Panc1 (cell line): ENCODE measurements at places on chromosomes 1 and 21. TPM values are rescaled to one million over a fixed set of nuclear protein-coding genes. Genes with fewer than 3 reads are reported as not detected.

Gene WDR64
- total RNA-seq: not detected

GRCh38 chr21:45861156-45861870 is 120.3 kb upstream of the COL6A1 start:
- H3K4me3 ChIP-seq: no peak overlapping the region
- H3K36me3 ChIP-seq: no peaks in the 10 kb centered on the region
- no peaks in the 10 kb centered on the region for H3K4me1 ChIP-seq
- H3K27ac ChIP-seq: no peak overlapping the region
- DNase-seq: no peak

- DNase-seq: no peak
- no peak overlapping the region for H3K4me3 ChIP-seq
- no peaks in the 10 kb centered on the region for H3K36me3 ChIP-seq
Measured at GRCh38 chr1:171405391-171405714, 80.0 kb upstream of the PRRC2C start.

DNA sequence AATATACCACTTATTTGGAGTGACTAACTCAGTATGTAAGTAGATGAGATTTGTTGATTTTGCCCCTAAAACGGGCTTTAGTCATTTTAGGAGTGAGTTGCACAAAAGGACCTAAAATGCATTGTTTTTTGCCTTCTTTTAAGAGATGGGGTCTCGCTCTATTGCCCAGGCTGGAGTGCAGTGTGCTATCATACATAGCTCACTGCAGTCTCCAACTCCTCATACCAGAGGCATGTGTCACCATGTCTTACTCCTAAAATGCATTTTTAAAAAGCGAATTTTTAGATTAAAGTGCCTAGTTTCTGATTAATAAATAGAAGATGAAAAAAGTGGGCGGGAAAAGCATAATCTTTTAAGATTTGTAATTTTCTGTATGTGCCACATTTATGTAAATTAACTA is 11.5 kb upstream of the NEXN start:
- no peaks in the 10 kb centered on the region for H3K36me3 ChIP-seq
- no peak for DNase-seq
- no peak overlapping the region for H3K27ac ChIP-seq
- H3K4me3 ChIP-seq: no peak overlapping the region

DNA sequence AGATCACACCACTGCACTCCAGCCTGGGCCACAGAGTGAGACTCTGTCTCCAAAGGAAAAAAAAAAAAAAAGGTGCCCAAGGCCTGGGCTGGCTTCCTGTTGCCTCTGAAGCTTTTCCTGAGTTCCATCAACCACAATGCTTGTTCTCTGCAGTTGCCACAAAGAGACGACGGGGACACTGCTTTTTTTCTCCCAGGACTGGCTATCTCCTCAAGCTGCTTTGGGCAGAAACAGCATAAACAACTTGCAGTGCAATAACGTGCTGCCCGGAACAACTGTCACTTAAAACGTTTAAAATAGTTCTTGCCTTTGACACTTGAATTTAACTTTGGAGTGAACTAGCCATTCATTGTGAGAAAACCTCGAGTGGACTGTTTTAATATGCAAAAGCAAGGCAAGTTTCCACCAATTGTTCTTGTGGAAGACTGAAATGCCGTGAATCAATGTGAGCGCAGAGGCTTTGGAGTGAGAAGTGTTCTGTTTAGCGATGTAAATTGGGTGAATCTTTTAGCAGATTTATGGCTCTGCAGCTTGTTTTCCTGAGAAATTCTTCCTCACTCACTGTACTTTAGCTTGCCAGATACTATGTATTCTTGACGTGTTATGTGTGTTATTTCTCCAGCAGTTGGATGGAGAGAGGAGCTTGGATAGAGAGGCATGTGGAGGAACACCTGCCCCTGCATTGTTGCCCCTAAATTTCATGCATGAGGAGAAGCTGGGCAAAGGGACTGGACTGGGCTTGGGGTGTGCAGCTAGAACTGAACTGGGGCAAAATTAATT is 188.1 kb upstream of the KIAA0040 start:
- no peak overlapping the region for H3K27ac ChIP-seq
- no peak for DNase-seq
- H3K4me3 ChIP-seq: no peak overlapping the region
- no peaks in the 10 kb centered on the region for H3K27me3 ChIP-seq
- H3K4me1 ChIP-seq: no peaks in the 10 kb centered on the region
- H3K36me3 ChIP-seq: no peaks in the 10 kb centered on the region

- H3K4me1 ChIP-seq: peaks cover 7% of the 10 kb centered on the region
- H3K27me3 ChIP-seq: no peaks in the 10 kb centered on the region
- H3K4me3 ChIP-seq: no peak overlapping the region
- no peak overlapping the region for H3K27ac ChIP-seq
Measured at GRCh38 chr1:24386931-24387330, 26.7 kb downstream of the STPG1 start.

- no peak overlapping the region for H3K27ac ChIP-seq
- H3K36me3 ChIP-seq: no peaks in the 10 kb centered on the region
Measured at GRCh38 chr21:42301371-42302075, 13.7 kb downstream of the TFF3 start.

Gene CFAP57
- total RNA-seq: 0.69 TPM

Gene OLFM3
- total RNA-seq: not detected

GRCh38 chr21:33668180-33668579 is 25.9 kb downstream of the ITSN1 start:
- no peaks in the 10 kb centered on the region for H3K27me3 ChIP-seq
- H3K36me3 ChIP-seq: no peaks in the 10 kb centered on the region; the same call in 1 of the 2 replicates
- H3K27ac ChIP-seq: no peak overlapping the region
- no peak for DNase-seq
- peaks cover 9% of the 10 kb centered on the region for H3K4me1 ChIP-seq

- DNase-seq: no peak
- no peaks in the 10 kb centered on the region for H3K36me3 ChIP-seq
- H3K27me3 ChIP-seq: no peaks in the 10 kb centered on the region
- no peak overlapping the region for H3K27ac ChIP-seq
Measured at GRCh38 chr1:19287436-19288185, 959 bp downstream of the AKR7A3 start.

DNA sequence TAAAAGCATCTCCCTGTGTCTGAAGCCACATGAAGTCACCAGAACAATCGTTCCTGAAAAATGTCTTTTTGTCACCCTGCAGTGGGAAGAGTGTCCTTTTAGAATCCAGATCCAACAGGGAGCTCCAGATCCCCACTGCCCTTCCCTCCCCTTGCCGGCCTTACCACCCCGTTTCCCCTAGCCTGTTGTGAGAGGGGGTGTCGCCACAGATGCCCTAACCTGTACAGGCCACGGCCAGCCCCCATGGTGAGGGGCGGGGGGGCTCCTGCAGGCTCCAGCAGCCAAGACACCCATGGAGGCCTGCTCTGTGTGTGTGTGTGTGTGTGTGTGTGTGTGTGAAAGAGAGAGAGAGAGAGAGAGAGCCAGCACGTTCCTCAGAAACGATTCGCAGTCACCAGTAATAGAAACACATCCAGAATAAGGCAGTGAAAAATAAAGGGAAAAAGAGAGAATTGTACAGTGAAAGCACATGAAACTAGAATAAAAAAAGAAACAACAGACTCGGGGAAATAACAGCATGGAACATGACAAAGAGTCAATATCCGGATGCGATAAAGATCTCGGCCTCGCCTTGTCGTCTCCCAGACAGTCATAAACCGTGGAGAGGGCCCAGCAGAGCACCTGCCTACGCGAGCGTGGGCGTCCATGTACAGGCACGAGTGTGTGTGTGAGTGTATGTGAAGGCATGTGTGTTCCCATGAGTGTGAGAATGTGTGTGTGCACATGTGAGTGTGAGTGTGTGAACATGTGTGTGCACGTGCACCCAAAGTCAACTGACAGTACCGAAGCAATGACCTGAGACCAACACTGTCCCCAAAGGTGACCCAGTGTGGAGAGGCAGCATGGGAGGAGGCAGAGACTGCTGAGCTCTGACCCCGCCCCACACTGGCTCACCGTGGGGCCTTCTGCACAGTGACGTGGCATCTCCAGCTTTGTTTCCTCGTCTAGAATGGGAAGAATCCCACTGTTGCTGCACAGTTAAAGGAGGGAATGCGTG is 303.8 kb downstream of the NPHP4 start:
- no peak for DNase-seq
- no peaks in the 10 kb centered on the region for H3K36me3 ChIP-seq
- H3K4me3 ChIP-seq: no peak overlapping the region
- no peak overlapping the region for H3K27ac ChIP-seq
- peaks cover 5% of the 10 kb centered on the region for H3K27me3 ChIP-seq

GRCh38 chr1:159944623-159945455 is 574 bp downstream of the IGSF9 start:
- H3K27me3 ChIP-seq: peaks cover 16% of the 10 kb centered on the region
- H3K4me3 ChIP-seq: no peak overlapping the region
- H3K36me3 ChIP-seq: peaks cover 2% of the 10 kb centered on the region; the same call in 1 of the 2 replicates
- H3K4me1 ChIP-seq: peaks cover 3% of the 10 kb centered on the region
- no peak for DNase-seq

GRCh38 chr1:116944613-116945012 is 34.9 kb downstream of the PTGFRN start:
- H3K36me3 ChIP-seq: no peaks in the 10 kb centered on the region
- no peak overlapping the region for H3K27ac ChIP-seq
- no peak overlapping the region for H3K4me3 ChIP-seq
- H3K4me1 ChIP-seq: no peaks in the 10 kb centered on the region
- no peaks in the 10 kb centered on the region for H3K27me3 ChIP-seq

DNA sequence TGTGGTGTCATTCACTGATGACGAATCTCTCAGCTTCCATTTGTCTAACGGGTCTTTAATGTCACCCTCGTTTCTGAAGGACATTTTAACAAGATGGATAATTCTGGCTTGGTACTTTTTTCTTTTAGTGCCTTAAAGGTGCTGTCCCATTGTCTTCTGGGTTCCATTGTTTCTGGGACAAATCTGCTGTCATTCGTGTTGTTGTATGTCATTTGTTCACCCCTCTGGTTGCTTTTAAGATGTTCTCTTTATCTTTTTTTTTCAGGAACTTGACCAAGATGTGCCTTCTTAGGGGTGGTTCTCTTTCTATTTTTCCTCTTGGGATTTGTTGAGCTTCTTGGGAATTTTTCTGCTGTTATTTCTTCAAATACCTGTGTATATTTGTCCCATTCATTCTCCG is 14.0 kb upstream of the MMEL1 start:
- DNase-seq: no peak
- no peaks in the 10 kb centered on the region for H3K36me3 ChIP-seq
- no peak overlapping the region for H3K4me3 ChIP-seq
- peaks cover 5% of the 10 kb centered on the region; the same call in 1 of the 2 replicates for H3K4me1 ChIP-seq
- H3K27me3 ChIP-seq: no peaks in the 10 kb centered on the region

Gene CNR2
- not detected for total RNA-seq

DNA sequence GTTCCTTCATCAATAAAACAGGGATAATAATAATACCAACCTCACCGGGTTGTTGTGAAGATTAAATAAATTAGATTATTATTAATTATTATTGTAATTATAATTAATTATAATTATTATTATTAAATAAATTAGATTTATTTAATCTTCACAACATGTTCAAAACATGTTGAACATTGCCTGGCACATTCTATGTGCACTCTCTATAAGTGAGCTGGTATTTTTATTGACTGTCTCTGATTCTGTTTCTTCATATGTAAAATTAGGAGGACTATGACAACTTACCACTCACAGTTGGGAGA is 834 bp upstream of the C8B start:
- DNase-seq: no peak
- H3K4me3 ChIP-seq: no peak overlapping the region
- H3K27me3 ChIP-seq: peaks cover 2% of the 10 kb centered on the region; the same call in 1 of the 2 replicates
- H3K4me1 ChIP-seq: no peaks in the 10 kb centered on the region
- H3K27ac ChIP-seq: no peak overlapping the region

DNA sequence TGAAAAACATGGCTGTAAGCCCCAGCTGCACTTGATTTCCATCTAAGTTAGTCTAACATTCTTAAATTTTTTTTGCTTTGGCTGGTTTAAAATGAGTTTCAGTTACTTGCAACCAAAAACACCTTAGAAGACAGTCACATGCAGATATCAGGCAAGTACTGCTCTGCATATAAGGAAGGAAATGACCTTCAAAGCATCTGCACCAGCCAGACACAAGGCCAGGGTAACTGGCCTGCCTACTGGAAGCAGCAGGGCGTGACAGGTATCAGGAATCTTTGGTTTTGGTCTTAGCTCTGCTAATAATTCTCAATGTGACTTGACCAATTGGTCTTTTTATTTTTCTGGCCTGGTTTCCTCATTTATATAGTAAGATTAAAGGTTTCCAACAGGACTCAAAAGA is 33.5 kb downstream of the SCYL3 start:
- peaks cover 5% of the 10 kb centered on the region; the same call in 1 of the 2 replicates for H3K4me1 ChIP-seq
- H3K4me3 ChIP-seq: no peak overlapping the region
- H3K27me3 ChIP-seq: no peaks in the 10 kb centered on the region
- H3K27ac ChIP-seq: no peak overlapping the region

Gene PEX11B
- total RNA-seq: 27.4 TPM

Gene NMNAT2
- 0.39 TPM for total RNA-seq
